ENCODE measurements at places on chromosomes 7 and 10. TPM values are rescaled to one million over a fixed set of nuclear protein-coding genes. Genes with fewer than 3 reads are reported as not detected.

- DNase-seq: no peak
Observed at GRCh38 chr7:115097175-115097671, 175.3 kb downstream of the MDFIC start.

GRCh38 chr10:35329520-35329919 lies 6.8 kb upstream of the CCNY start:
- DNase-seq: no peak

SPRN gene
- not detected for total RNA-seq

IGFBP1 gene
- not detected for total RNA-seq

GLUD1 gene
- 86.7 TPM for total RNA-seq

DNA sequence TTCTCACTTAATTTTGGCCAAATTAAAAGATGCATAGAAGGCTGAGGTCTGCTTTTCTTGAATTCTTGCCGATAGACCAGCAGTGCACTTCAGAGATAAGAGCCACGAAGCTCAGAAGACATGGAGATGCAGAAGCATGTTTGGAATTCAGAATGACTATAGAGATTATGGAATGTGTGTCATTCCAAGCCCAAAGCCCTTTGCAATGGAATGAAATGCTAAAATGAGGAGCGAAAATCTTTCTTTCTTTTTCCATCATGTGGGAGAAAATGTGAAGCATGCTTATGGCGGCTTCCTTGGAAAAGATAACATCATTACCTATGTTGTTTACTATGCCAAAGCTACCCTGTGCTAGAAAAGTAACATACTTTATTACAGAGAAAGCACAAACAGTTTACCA lies 257.0 kb upstream of the RNF32 start:
- no peak for DNase-seq

DNA sequence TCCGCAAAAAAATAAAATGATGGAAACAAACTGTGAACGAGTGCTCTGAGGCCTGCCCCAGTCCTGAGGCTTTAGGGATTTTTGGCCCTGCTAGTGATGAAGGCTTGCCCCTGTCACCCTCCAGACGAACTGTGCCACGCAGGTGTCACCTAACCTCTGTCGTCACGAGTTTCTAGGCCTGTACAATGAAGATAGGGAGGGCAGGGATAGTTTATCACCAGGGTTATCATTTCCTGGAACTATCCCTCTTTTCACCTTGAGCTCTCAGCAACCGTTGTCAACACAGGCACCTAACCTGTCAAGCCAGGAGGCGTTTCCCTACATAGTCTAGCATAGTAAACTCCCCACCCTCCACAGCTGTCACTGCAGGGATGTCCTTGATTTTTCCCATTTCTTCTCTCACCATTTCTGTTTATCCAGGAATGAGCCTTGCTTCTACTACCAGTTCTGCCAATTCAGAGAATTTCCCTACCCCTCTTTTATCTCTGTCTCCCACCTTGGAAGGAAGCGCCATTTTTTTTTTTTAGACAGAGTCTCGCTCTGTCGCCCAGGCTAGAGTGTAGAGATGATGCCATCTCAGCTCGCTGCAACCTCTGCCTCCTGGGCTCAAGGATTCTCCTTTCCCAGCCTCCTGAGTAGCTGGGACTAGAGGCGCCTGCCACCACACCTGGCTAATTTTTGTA lies 2.2 kb upstream of the ACHE start:
- no peak for DNase-seq

DNA sequence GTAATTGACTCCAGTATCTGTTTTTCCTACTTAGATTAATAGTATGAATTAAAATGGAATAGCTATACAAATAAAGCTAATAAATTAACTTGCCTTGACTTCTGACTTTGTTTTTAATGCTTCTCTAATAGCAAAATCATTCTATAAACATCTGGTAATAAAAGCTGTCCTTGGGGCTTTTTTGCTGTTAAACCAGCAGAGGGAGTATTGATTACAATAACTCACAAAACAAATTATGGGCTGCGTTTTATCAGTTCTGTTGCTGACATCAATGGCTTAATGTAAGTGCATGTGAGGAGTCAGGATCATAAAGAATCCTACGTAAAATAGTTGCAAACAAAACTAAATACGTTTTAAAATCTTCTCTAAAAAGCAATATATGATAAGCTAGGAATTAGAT lies 667.8 kb downstream of the PCDH15 start:
- DNase-seq: no peak

IRF5 gene
- 4.6 TPM for total RNA-seq

MRPS17 gene
- total RNA-seq: 22.2 TPM

CPA2 gene
- not detected for total RNA-seq

GRCh38 chr10:128958834-128959690 lies 508.0 kb upstream of the MGMT start:
- DNase-seq: no peak

OR2A42 gene
- not detected for total RNA-seq

IL6 gene
- total RNA-seq: 10.9 TPM

- DNase-seq: peak; percentile 92
Observed at GRCh38 chr7:73623798-73624668, at the start of gene MLXIPL. Gene MLXIPL (minus strand): TSS chr7:73624522. CDS start chr7:73624492, 30 bp downstream.

- no peak for DNase-seq
Observed at GRCh38 chr7:26924149-26924767, 59.9 kb upstream of the SKAP2 start.

DNA sequence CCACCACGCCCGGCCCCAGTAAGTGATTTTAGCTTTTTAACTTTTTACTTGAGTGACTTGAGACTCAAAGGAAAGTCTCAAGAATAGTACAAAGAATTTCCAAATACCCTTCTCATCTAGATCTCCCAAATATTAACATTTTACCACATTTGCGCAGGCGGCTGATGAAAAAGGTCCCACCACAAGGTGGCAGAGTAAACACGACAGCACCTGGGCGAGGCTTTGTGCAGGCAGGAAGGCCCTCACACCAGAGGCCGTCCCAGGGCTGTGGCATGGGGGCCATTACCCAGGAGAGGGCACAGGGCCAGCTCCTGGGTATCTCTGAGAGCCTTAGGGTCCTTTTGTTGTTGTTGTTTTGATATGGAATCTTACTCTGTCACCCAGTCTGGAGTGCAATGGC lies 50.0 kb upstream of the WIPI2 start:
- peak; percentile 63 for DNase-seq

DNA sequence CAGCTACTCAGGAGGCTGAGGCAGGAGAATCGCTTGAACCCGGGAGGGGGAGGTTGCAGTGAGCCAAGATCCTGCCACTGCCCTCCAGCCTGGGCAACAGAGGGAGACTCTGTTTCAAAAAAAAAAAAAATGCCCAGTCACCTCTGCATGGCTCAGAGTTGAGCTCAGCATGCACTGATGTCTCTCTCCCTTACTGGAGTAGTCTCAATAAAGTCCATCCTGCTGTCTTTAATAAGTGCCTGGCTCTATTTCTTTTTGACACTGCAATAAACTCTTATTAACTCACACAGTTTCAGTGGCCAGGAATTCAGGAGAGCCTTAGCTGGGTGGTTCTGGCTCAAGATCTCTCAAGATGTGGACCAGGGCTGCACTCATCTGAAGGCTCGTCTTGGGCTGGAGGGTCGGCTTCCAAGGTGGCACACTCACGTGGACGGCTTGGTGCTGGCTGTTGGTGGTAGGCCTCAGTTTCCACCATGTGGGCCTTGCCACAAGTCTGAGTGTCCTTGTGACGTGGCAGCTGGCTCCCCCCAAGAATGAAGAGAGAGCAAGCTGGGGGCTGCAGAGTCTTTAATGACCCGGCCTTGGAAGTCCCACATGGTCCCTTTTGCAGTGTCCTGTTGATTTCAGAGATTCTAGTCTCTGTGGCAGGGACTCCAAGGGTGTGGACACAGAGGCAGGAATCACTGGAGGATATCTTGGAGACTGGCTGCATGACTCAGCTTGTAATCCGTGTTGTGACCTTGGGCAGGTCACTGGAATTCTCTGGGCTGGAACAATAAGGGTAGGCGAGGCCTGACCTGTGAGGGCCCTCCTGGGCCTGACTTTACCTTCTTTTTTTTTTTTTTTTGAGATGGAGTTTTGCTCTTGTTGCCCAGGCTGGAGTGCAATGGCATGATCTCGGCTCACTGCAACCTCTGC lies 85.9 kb upstream of the KMT2C start:
- DNase-seq: no peak

GRCh38 chr10:127040756-127041155 lies 135.5 kb downstream of the DOCK1 start:
- DNase-seq: no peak

GRCh38 chr10:119834188-119834587 lies 38.5 kb downstream of the MCMBP start:
- no peak for DNase-seq
